ENCODE measurements at places on chromosomes 6 and 20.

GRCh38 chr6:166624275-166624674 lies 2.8 kb downstream of the RPS6KA2 start:
- DNase-seq, result no peak

- no peak for DNase-seq
Observed at GRCh38 chr6:90249034-90249433, 47.6 kb downstream of the BACH2 start.

DNA sequence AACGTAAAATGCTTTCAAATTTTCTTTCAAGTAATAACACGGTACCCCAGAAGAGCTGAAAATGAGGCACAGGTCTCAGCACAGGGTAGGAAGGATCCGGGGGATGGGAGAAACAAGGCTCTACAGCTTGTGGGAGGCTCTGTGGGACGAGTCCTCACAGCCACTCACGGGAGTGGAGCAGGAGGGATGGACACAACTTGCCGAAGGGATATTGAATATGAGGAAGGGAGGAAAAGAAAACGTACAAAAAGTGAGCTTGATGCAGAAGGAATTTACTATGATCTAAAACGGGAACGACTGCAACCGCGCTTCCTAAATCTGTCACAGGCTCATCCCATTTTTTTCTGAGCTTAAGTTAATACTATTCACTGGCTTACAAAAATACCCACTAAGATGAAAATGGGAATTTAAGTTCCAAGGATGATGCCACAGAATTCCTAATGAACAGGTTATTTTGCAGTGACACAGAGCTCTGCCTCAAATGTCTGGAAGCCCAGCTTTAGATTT lies 72.9 kb downstream of the FYN start:
- DNase-seq, result no peak

DNA sequence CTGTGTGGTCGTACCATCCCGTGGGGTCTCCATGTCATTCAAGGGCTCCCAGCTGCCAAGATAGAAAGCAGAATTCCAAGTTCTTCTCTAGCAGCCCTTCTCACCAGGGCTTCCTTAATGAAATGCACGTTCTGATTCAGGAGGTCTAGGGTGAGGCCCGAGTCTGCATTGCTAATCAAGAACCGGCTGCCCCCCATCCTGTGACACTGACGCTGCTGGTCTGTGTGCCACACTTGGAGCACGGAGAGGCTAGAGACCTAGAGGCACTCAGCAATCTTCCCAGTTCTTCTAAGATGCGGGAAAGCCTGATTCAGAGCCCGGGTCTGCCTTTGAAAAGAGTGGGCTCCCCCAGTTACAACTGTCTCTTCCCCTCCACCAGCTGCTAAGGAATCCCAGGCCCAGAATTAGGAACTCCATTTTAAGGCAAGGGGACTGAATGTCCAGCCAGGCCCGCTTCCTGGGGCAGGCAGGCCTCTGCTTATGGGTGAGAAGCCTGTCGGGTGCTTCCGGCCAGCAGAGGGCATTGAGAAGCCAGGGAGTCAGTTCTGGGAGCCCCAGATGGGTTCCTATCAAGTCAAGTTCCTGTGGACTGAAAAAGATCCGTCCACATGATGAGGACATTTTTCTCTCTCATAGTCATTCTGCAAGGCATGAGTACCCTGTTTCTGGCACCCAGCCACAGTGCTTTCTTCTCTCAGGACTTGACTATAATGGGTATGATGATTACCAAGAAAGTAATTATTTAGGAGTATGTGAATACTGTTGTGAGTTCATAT lies 69.8 kb upstream of the RIN2 start:
- peak; percentile 78 for DNase-seq

DNA sequence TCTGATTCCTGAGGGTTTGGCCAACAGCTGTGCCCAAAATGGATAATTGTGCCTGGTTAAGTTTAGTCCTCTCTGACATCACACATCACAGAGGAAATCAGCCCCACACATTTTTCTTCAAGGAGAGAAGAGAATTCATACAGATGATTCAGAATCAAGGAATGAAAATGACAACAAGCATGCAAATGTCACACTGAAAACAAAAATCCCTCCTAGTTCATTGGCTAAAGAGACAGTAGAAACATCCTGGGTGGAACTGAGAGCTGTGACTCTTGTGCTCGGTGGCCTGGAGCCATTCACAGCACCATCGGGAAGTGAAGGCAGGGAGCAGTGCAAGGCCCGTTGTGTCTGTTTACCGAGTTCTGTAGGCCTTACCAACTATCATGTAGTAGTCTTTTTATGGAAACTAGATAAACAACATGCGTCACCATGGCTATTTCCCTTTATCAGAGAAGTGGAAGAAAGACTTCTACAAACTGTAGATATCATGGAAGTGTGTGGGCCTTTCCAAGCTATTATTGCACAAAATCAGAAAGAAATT lies 81.7 kb upstream of the TENT5A start:
- no peak for DNase-seq

DNA sequence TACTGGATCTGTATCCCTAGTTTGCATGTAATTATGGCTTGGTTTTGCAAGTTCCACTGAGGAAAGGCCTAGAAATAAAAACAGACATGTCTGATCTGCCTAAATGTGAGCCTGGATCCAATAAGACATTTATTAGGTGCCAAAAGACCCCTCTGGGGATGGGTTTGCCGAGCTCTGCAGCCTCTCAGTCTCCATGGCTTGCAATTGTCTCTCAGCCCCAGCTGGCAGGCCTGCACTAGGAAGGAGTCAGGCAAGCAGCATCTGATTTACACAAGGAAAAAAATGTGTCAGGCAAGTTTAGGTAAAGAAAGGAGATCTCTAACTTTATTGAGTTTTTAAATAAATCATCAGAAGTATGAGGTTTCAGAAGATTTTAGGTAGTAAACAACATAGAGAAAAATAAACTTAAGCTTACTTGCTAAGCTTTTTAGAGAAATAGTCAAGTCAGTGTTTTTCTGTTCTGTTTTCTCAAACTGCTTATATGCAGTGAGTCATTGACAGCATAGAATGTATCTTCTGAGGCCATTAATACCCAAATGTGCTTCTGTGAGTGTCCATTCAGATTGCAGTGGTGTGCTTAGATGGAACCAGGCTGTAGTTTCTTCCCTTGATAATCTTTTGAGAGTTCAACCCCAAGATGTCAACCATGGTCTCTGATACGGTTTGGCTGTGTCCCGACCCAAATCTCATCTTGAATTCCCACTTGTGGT lies 121.0 kb downstream of the FHL5 start:
- DNase-seq, result no peak

DNA sequence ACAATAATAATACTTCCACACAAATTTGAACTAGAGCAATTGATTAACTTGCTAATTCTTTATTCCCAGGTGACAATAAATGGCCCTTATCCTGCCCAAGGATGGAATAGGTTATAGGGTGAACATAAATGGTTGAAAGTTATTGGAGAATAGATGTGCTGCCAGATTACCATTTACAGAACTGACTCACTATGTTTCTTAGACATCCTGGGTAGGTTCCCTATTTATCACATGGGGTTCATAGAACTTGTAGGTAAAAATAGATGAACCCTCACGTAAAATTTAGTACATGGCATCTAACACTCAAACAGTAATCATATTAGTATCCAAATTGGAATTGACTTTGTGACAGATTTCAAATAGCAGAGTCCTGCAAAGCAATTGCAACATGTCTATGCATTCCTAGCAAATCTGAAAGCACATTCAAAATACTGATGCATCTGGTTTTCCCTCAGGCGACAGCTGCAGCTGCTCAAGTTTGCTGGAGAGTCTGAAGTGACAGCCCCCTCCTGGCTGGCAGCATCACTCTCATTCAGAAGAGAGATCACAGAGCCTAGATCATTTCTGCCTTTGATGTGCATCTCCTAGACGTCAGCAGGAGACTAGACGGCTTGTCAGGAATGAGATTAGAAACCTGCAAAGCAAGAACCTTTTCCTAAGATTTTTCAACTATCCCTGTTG lies 80.2 kb upstream of the RNF217 start:
- DNase-seq, result no peak

DNA sequence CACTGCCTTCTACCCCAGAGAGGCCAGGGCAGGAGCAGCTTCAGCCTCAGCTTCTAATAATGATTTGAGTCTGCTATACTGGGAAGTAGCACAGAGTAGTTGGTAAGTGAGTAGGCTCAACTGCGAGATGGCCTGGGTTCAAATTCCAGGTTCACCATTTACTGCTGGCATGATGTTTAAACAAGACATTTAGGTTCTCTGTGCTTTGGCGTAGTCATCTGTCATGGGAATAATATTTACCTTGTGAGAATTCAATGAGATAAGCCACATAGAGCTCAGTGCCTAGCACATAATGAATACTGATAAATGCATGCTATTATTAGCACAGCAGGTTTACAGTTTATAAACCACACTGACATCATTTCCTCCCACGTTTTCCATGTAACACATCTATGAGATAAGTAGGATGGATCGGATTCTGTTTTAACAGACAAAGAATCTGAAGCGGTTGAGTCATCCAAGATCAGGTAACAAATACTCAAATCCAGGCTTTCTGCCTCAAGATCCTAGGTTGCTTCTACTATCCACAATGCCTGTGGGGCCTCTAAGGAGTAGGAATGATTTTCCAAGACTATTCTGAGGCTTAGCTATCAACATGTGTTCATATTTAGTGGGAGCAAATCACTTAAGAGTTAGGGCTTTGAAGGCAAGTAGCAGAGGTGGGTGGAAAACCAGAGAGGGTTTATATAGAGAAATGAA lies 72.9 kb upstream of the DTNBP1 start:
- no peak for DNase-seq

DNA sequence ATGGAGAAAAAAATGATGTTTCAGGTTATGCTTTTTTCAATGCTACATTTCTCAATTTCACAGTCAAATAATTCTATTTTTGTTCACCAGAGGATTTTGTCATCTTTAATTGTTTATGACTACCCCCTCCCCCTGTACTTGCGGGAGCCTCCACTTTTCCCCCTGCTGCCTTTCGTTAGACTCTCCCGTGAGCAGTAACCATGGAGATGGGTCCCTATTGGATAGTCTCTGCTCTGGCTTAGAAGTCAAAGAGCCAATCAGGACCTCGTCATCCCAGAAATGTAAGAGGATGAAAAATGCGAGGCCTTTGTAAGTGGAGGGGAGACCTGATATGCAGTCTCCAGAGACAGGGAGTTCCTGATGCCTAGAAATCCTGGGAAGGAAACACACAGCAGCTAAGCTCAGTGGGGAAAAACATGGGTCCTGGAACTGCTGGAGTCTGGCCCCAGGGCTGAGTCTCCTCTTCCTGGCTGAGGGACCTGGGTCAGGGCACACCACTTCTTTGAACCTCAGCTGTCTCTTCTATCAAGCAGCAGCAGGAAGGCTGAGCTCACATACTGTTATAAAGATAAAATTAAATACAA lies 298.7 kb downstream of the TSHZ2 start:
- DNase-seq, result no peak

DNA sequence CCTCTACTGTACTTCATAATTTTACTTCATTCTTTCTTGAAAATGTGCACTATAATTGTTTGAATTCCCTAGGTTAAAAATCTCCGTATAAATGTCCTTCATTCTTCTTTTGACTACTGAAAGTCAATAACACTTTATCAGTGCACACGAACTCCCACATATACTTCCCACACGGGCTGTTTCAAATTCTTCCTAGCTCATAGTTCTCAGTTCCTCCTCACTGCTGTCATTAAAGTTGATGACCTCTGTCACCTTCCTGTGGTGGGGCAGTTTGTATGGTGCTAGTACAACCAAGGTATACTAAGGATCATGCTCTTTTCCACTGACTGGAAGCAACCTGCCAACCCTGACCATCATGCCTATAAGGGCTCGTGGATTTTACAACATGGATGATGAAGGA lies 40.0 kb upstream of the CD2AP start:
- DNase-seq, result no peak

DNA sequence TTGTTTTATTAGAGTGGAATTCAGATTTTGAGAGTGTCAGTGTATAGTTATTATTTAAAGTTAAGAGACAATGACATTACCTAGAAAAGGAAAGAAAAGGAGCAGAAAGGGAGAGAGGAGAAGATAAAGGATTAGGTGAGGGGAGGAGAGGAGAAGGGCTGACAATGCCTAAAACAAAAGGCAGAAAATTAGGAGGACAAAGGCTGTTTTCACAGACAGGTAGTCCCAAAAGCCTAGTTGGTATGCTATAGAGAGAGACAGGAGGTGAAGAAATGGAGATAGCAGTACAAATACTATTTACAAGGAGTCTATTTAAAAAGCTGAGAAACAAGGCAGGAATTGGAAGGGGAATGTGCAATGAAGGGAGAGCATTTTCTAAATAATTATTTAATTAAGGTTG lies 409.4 kb upstream of the ADGRB3 start:
- no peak for DNase-seq

DNA sequence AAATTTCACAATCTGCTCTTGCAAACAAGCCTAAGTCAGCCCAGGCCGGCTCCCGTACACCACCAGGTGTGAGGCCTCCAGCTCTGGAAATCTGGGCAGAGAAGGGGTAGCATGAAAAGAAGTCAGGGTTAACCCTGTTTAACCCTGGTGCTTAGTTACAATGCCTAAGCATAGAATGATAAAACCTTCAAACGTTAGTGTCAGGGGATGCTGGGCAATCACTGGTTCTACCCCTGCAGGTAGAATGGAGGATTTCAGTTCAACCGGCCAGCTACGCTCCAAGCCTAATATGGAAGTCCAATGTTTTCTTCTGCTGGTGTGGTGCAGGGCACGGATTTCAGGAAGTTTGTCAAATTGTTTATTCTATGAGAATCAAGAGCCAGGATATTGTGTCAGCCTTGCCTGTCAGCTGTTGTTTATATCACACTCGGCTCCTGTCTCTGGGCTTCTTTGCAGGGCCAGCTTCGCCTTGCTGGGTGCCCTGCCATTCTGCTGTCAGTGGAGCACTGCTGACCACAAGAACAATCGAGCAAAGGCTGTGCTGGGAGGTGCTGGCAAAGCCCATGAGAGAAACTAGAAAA lies 20.2 kb upstream of the CD93 start:
- DNase-seq, result no peak

GRCh38 chr20:16898433-16898832 lies 150.3 kb downstream of the OTOR start:
- DNase-seq, result no peak

GRCh38 chr20:34875642-34876405 lies 588 bp upstream of the ACSS2 start:
- peak; percentile 100 for DNase-seq

DNA sequence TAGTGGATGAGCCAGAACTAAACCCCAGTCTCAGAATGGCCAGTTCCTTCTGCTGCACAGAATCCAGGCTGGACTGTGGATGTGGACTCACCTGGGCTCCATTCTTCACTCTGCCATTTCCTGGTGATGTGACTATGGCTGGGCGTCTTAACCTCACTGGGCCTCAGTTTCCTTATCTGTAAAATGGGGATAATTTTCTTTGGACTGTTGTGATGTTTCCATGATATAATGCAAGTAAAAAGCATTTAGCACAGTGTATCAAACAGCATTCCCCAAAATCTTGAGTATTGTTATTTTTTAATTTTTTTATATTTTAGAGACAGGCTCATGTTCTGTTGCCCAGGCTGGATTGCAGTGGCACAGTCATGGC lies 5.9 kb upstream of the IP6K3 start:
- no peak for DNase-seq

DNA sequence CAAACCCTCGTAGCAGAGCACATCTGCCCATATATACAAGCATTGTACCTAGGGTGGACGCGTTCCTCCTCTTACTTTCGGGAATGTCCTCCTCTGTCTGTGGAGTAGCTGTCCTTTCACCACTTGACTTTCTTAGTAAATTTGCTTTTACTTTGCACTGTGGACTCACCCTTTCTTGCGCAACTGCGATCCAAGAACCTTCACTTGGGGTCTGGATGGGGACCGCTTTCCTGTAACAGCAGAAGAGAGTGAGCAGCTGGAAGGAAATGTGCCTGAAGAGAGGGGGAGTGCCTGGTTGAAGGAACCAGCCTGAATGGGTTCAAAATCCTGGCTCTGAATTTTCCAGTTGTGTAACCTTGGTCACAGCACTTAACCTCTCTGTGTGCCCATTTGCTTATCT lies 40.1 kb upstream of the PMEPA1 start:
- no peak for DNase-seq

Data from SW 1271 (cell line).